ENCODE measurements at places on chromosomes 16 and 17. TPM values are rescaled to one million over a fixed set of nuclear protein-coding genes. Genes with fewer than 3 reads are reported as not detected.

GRCh38 chr16:15427648-15428239, 6.6 kb upstream of the BMERB1 start:
- H3K27me3 ChIP-seq = no peaks in the 10 kb centered on the region
- peak; percentile 57 for DNase-seq
- no peak overlapping the region for H3K4me3 ChIP-seq
- no peaks in the 10 kb centered on the region for H3K4me1 ChIP-seq

GRCh38 chr16:83826146-83826913, 18.6 kb downstream of the HSBP1 start:
- no peaks in the 10 kb centered on the region for H3K36me3 ChIP-seq
- no peak overlapping the region for H3K4me3 ChIP-seq
- no peaks in the 10 kb centered on the region for H3K4me1 ChIP-seq
- no peaks in the 10 kb centered on the region for H3K27me3 ChIP-seq
- peak; percentile 86 for DNase-seq

- no peaks in the 10 kb centered on the region for H3K36me3 ChIP-seq
- H3K4me3 ChIP-seq = no peak overlapping the region
- DNase-seq = no peak
- H3K4me1 ChIP-seq = no peaks in the 10 kb centered on the region
These were observed 96.4 kb upstream of the SHISA6 start for GRCh38 chr17:11144358-11145233.

DNA sequence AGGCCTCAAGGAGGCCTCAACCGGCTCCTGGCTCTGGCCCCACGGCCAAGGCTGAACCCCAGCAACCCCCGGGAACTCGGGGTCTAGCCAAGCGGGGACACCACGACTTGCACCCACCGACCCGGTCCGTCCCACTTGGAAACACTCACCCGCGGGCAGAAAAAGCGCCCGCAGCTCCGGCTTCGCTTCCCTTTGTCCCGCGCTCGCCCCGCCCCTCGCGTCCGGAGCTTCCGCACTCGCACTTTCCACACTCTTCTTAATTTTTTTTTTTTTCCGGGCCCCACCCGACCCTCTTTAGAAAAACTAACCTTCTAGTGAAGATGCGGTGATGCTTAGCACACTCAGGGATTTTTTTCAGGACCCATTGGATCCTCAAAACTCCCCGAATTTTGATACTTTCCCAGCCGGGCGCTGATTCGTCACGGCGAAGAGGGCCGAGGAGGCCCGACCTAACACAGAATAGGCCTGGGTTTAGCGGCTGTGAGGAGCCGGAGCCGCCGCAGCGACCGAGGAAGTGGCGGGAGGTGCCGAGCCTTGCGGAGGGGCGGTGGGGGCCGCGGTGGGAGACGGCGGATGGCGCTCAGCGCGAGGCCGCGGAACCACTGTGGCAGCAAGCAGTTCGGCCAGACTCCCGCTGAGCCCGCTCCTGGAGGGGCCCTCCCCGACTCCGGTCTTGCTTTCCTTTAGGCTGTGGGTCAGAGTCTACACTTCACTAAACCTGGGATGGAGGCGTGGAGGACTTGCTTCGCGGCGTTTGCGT, at the start of gene SMARCE1:
Gene SMARCE1 (minus strand): TSS at position 195 of the 760 bp plus-strand sequence. CDS start 2,016 bp downstream, outside the sequence.
- DNase-seq = peak; percentile 83
- H3K27ac ChIP-seq = peak within 1 kb of the TSS; percentile 100
- H3K36me3 ChIP-seq = peaks cover 7% of the 10 kb centered on the region
- peak within 1 kb of the TSS; percentile 75 for H3K4me3 ChIP-seq

DNA sequence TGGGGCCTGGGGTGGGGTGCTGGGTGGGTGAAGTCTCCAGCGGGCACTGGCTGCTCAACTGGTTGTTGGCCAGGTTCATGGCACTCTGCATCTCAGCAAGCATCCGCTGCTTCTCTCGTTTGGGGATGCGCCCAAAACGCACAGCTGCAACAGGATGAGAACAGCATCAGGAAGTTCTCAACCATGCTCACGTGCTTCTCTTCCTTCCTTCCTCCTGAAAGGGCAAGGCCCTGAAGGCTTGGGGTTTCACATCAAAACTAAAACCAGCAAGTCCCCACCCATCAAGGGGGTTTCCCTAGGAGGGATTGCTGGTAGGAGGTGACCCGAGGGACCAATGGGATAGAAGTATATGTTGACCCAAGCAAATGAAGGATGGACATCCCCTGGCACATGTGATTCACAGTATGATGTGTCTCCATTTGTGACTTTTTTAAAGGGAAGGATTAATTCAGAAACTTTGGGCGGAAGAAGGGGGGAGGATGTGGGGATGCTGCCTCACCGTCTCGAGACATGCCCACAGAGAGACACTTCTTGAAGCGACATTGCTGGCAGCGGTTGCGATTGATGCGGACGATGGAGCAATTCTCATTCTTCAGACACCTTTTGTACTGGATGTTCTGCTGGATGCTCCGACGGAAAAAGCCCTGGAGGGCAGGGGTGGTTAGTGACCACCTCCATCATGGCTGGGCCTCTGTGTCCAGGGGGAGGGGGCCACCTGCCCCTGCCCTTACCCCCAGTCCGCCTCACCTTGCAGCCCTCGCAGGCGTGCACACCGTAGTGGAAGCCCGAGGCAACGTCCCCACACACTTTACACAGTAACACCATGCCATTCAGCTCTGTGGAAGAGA, 4.2 kb downstream of the NR1D1 start:
- no peak overlapping the region for H3K4me3 ChIP-seq
- DNase-seq = no peak
- no peaks in the 10 kb centered on the region for H3K27me3 ChIP-seq
- H3K27ac ChIP-seq = peak overlapping the region; percentile 98

DNA sequence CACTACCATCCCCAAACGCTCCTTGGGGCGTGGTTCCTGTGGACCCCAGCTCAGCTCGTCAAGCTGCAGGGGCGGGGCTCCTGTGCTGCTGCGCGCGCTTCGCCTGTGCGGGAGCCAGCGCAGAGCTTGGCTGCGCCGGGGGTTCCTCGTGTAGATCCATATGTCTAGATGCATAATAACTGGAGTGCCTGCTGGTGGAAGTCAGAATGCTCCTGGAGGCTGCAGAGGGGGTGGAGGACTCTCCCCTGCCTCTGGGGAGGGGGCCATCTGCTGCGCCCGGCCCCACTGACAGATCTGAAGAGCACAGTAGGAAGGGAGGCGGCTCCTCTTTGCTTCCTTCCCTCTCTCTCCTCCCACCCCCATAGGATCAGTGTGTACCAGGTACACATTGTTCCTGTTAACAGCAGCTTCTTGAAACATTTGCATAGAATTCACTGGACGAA, 4.6 kb downstream of the RASD1 start:
- H3K4me3 ChIP-seq = no peak overlapping the region
- H3K36me3 ChIP-seq = peaks cover 8% of the 10 kb centered on the region
- peaks cover 11% of the 10 kb centered on the region for H3K4me1 ChIP-seq
- H3K27me3 ChIP-seq = no peaks in the 10 kb centered on the region

GRCh38 chr17:36602030-36602748, 806 bp downstream of the MRM1 start:
- H3K27ac ChIP-seq = peak overlapping the region; percentile 98
- H3K27me3 ChIP-seq = no peaks in the 10 kb centered on the region
- DNase-seq = no peak
- H3K36me3 ChIP-seq = no peaks in the 10 kb centered on the region
- peak overlapping the region; percentile 82 for H3K4me3 ChIP-seq

GRCh38 chr16:87970186-87970585, 19.0 kb downstream of the BANP start:
- H3K27ac ChIP-seq = no peak overlapping the region
- no peaks in the 10 kb centered on the region for H3K27me3 ChIP-seq
- H3K4me3 ChIP-seq = no peak overlapping the region
- no peak for DNase-seq

DNA sequence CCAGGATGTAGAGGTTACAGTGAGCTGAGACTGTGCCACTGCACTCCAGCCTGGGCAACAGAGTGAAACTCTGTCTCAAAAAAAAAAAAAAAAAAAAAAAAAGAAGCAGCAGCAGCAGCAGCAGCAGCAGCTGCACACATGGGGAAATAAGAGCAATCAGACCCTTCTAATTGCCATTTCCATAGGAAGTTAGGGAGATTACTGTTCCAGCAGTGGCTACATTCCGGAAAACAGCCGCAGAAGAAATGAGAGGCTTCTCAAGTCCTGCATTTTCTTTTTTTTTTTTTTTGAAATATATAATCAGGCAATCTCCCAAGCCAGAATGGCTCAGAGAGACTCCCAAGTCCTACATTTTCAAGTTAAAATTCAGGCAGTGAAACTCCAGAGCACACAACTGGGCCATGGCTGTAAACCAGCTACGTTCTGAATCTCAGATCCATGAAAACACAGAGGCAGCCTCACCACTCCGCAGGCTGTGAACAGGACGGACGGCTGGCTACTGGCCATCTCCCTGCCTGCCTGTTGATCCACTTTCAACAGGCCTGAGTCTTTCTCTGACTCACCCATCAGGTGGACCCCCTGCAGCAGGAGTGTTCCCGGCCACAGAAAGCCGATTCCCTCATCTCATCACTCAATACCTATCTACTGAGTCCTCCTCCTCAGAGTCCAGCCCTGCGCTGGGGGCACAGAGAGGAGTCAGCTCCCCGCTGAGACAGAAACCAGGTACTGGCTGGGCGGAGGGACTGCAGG, 15.0 kb downstream of the TRPV1 start:
- no peak for DNase-seq
- H3K4me1 ChIP-seq = no peaks in the 10 kb centered on the region
- H3K4me3 ChIP-seq = no peak overlapping the region

- DNase-seq = no peak
- peak overlapping the region; percentile 89 for H3K4me3 ChIP-seq
- no peaks in the 10 kb centered on the region for H3K36me3 ChIP-seq
- no peaks in the 10 kb centered on the region for H3K27me3 ChIP-seq
- peak overlapping the region; percentile 65 for H3K27ac ChIP-seq
These were observed 615 bp downstream of the NHERF2 start for GRCh38 chr16:2027024-2028010.

SLC35G6 gene
- not detected for total RNA-seq
